ENCODE measurements at places on chromosomes 1 and 21. TPM values are rescaled to one million over a fixed set of nuclear protein-coding genes. Genes with fewer than 3 reads are reported as not detected.

- DNase-seq: no peak
Measured at GRCh38 chr1:201515062-201515750, 8.3 kb upstream of the CSRP1 start.

DNA sequence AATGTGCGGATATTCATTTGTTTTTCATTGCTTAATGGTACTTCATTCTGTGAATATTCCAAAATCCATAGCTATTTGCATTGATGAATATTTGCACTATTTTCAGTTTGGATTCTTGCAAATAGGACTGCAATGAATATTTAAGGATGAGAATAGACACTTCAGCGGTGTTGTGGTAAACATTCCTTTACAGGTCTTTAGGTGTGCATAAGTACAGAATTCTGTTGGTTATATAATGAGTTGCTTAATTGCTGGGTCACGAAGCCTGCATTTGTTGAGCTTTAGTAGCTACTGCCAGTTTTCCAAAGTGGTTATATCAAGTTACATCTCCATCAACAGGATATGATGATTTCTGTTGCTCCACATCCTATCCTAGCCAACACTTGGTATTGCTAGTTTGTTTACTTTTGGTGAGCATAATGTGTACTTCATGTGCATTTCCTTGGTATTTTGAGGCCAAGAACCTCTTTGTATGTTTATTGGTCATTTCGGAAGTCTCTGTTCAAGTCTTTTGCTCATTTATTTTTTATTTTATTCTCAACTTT lies 64.2 kb upstream of the CYYR1 start:
- no peak for DNase-seq

DNA sequence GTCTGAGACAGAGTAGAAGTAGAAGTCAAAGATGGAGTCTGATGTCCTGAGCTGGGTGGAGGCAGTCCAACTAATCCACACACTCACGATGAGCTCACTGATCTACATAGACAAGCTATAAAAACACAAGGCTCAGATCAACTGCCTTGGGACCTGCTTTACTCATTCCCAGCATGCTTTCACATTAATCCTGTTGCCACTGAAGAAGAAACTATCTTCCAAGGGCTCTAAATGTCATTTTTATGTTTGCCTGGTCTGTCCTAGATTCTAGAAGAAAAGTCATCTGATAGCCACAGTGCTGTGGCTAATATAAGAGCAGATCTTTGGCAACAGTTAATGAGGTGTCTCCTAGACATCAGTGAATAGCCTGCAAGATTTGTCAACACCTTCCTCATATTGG lies 522.7 kb downstream of the NUF2 start:
- DNase-seq: no peak

DNA sequence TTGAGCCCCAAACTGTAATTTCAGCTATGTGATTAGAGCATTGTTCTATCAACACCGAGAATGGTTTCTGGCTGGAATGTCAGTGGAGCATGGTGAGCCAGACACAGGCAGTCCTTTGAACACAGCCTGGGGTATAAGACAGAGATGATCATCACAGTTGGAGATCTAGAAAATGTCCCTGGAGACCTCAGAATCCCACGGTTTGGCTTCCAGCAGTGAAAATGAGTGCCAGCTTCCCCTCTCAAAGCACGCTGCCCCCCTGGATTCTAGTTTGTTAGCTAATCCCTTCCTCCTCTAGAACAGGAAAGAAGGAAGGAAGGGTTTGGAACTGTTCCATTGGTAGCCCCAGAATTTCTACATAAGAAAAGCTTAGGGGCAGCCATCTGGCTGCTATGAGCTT lies 59.9 kb upstream of the JAK1 start:
- DNase-seq: no peak

The PRKAA2 gene
- not detected for polyA plus RNA-seq

The C1orf185 gene
- polyA plus RNA-seq: not detected
